ENCODE measurements at places on chromosomes 6 and 20.

- DNase-seq, result no peak
Measured at GRCh38 chr6:151914484-151914883, 107.0 kb downstream of the ESR1 start.

DNA sequence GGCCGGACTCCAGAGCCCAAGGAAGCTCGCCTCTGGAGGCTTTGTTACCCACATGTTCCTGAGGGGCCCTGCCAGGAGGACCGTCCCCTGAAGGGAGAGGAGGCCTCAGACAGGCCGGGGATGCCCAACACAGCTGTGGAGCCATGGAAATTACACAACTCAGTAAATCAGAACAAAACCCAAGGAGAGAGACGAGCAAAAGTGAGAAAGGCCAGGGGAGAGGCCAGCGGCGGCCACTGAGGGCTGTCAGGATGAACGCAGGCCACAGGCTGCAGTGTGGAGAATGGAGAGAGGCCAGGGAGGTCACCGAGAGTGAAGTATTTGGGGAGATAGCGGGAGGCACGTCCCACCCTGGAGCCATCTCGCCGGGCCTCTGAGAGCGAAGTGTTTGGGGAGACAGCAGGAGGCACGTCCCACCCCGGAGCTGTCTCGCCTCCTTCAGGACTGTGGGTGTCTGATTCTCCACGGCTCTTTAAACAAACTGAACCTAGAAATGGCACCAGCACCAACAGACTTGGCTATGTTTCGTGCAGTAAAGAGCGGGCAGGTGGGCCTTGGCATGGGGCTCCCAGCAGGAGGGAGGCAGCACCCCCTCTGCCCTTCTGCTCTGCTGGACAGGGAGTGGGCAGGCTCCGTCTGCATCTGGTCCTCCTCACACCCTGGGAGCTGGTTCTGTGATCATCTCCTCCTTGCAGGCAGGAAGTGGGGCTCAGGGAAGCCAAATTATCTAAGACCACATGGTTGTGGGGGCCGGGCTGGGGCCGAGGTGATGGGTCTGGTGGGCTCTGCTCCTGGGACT is 91.0 kb downstream of the YTHDF1 start:
- DNase-seq, result peak; percentile 5

GRCh38 chr6:132425176-132425575 is 23.9 kb upstream of the MOXD1 start:
- DNase-seq, result no peak

- DNase-seq, result peak; percentile 31
Measured at GRCh38 chr6:134347885-134348805, 30.2 kb upstream of the SGK1 start.

All from right hindlimb (tissue), 1 donor.